Activated CD8-positive, alpha-beta T cell treated with anti-CD3 and anti-CD28 coated beads, Interleukin-2, amount 10 ng/mL, durations not matched to agents 7 days and 5 days (primary cell): ENCODE measurements at places on chromosomes 7 and 10.

DNA sequence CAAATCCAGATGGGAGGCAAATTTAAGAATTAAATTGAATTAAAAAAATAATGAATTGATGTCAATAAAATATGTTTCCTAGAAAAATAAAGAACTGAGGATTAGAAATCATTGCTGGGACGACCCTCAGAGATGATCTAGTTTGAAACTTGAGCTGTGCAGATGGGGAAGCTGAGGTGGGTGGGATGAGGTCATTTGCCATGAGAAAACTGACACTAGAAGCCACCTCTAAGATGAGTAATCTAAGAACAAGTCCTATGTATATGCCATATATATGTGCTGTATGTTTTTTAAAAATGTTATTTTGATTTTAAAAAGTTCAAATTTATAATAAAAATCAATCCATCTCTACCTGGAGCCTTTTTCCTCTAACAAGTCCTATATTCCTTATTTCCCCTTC, 135.7 kb downstream of the RSU1 start:
- DNase-seq, result no peak

DNA sequence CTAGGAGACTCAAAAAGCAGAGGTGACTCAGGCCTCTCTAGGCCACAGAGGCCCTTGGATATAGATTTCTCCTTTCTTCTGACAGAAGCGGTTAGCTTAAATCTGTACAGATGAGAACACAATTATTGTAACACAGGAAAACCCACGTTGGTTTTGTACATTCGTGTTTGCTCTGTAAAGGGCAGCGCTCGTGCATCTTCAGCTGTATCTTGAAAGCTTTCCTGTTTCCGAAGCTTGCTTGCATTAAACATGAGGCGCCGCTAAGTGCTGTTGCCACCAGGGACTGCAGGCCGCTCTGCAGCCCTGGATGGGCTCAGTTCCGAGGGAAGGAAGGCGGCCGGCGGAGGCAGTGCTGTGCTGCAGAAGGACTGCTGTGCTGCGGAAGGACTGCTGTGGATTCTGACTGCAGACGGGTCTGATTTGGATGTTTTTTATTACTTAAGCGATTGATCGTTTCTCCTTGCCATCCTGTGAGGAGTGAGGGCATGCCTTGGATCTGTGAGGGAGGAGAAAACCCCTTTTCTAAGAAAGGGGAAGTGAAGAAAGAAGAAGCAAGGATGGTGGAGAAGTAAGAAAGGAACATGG, 53.3 kb downstream of the FHIP2A start:
- peak; percentile 46 for DNase-seq

GRCh38 chr7:26429168-26429567, 137.5 kb downstream of the SNX10 start:
- DNase-seq, result no peak

GRCh38 chr10:67049988-67050387, 124.2 kb downstream of the LRRTM3 start:
- DNase-seq, result no peak

DNA sequence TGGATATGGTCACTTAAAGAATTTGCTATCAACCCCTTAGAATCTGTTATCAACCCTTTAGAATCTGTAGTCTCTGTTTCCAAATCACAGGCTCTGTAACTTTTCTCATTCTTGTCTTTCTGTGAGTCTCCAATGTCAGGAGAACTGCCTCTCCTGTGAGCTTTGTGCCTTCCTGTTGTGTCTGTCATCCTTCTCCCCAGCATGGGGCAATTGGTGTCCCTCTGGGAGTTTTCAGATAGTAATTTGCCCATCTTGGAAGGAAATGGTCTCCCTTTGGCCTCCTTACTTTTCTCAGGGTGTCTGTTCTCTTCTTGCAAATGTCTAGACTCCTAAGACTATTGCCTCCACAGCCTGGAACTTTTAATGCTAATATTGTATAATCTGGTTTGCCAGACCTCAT, 521.9 kb downstream of the NRG3 start:
- no peak for DNase-seq

DNA sequence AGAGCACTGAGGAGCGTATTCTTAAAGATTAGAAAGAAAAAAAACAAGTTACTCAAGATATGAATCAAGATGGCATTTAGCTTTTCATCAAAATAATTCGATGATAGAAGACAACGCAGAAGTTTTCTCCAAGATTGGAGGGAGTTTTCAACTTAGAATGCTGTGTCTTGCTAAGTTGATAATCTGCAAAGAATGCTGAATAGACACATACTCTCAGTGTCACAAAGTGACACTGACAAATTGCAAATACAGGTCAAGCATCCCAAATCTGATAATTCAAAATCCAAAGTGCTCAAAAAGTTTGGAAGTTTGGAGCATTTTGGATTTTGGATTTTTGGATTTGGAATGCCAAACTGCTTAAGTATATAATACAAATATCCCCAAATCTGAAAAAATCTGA, 243.8 kb downstream of the BBS9 start:
- no peak for DNase-seq

DNA sequence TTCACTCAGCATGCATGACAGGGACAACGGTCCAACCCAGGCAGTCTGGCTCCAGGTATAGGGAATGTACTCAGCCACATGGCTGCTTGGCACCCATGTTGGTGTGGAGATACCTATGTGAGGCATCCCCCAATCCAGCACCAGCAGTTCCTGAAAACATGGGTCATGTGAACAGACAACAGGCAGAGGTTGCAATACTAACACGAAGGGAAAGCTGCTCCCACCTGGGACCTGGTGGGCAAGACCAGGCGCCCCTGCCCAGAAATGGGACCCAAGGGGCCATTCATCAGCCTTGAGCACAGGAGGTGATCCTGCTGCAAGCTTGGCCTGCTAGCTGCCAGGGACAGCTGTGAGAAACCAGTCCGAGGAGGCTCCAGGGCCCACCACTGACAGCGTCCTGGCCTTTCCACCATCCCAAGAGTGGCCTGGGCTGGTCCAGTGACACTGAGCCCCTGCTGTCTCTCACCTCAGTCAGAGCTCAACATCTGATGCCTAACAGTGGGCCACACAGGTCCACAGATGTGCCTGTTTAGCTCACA, 142.3 kb downstream of the ARHGAP22 start:
- no peak for DNase-seq

DNA sequence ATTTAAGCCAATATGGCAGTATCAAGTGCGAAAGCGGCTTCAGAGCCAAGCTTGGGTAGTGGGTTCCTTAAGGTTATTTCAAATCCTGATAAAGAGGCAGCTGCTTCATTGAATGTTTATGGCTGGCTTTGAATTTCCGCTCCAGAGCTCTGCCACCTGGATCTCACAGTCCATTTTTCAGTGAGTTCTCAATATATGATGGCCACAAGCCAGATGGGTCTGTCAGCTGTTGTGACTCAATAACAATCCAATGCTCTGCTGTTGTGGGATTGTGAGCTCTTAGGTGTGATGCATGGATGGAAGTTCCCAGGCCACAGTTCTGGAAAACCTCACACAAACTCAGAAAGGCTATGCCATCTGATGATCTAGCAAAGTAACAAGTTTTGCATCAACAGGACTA, 743.8 kb upstream of the LRRN3 start:
- no peak for DNase-seq

GRCh38 chr10:126042354-126042753, 146.0 kb downstream of the FANK1 start:
- DNase-seq, result no peak

- peak; percentile 32 for DNase-seq
These were observed 780 bp downstream of the ALDH18A1 start for GRCh38 chr10:95655571-95656290.
